ENCODE measurements at places on chromosomes 1 and 21.

- DNase-seq: no peak
Measured at GRCh38 chr1:70990469-70991253, 57.0 kb downstream of the PTGER3 start.

DNA sequence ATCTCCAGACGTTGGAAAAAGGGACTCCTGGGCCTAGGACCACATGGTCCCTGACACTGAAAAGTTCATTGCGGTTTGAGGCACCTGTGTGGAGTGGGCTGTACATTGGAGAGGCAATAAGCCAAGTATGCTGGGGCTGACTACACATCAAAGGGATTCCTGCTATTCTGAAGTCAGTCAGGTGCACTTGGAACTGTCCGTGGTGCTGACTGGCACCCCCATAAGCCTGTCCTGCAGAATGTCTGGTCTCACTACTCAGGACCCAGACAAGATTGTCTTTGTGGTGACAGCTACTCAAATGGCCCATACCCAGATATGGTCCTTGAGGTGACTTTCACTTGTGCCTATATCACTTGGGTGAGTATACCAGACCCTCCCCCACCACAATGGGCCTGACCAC, 150.6 kb downstream of the RWDD3 start:
- no peak for DNase-seq

GRCh38 chr1:241985787-241986186, 13.1 kb downstream of the MAP1LC3C start:
- DNase-seq: peak; percentile 24

- DNase-seq: no peak
Measured at GRCh38 chr1:78854556-78854955, 152.0 kb downstream of the ADGRL4 start.

- DNase-seq: no peak
Measured at GRCh38 chr1:31310198-31310597, 13.4 kb downstream of the ZCCHC17 start.

DNA sequence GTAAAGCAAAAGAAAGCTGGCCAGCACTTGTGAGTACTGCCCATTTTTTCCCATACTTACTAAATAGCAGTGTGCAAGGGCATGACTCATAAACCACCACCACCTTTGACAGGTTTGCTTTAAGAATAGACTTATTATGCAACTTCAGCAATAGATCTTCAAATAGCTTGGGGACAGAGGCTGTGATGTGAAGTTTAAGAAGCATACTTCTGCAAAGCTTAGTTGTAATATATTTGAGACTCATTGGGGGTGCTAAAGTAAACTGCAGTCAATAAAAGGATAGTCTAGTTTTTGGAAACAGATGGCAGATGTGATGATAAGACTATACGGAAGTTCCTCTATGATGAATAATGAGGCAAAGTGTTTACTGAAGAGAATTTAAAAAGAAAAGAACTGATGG, 210.0 kb downstream of the PLA2G4A start:
- DNase-seq: no peak

GRCh38 chr1:222021129-222021528, 279.2 kb upstream of the DUSP10 start:
- DNase-seq: no peak

DNA sequence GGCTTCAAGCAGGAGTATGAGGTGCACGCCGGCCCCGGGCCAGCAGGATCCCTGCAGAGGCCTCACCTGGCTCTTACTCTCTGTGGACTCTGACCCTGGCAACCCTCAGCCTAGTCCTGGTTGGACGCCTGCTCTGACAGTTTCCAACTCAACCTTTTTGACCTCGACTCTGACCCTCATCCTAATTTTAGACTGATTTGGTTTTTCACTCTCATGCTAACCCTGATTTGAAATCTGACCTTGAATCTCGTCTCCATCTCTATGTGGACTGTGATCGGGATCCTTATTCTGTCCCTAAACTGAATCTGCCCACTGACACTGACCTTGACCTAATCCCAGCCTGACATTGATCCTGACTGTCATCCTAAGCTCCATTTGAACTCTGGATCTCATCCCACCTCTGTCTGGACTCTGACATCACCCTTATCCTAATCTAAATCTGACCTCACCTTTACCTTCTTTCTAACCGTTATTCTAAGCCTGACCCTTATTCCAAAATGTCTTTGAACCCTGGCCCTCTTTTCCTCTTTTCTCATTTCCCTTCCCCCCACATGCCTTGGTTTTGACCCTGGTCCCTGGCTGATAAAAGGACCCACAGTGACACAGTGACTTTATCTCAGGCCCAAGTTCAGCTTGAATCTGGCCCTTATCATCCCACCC, 67.8 kb downstream of the PTPRU start:
- no peak for DNase-seq

DNA sequence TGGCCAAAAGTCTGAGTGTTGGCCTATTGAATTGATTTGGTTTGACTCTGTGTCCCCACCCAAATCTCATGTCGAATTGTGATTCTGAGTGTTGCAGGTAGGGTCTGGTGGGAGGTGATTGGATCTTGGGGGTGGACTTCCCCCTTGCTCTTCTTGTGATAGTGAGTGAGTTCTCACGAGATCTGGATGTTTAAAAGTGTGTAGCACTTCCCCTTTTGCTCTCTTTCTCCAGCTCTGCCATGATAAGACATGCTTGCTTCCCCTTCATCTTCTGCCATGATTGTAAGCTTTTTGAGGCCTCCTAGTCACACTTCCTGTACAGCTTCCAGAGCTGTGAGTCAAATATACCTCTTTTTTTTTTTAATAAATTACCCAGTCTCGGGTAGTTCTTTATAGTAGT, 297.1 kb upstream of the ZRANB2 start:
- DNase-seq: no peak

DNA sequence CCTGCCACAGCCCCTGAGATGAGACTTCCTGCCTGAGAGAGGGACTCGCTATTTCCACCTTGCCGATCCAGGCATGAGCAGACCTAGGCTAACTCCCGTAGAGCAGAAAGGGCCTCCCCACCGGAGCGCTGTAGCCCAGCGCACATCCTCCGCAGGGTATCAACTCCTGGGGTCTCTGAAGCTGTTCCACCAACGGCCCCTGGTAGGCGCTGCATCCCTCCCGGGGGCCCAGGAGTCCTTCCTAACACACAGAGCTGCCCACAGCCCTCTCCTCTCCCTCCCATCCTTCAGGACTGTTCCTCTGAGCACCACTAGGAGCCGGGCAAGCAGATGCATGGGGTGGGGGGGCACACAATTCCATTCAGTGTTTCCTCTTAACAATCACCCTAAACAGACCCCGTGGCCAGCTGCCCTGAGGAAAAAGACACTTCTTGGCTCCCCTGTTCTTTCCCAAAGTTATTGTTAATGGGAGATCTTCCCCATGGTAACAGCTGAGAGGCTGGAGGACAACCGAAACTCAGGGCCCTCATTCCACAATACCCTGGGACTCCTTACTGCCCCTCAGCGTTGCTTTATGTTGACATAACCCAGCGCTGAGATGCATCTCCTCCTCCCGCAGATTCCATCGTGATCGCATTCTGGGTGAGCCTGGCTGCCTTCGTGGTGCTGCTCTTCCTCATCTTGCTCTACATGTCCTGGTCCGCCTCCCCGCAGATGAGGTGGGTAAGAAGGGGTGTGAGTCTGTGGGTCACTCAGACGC, 7.5 kb downstream of the MRAP start:
- peak; percentile 34 for DNase-seq

GRCh38 chr1:161737625-161738024, 12.0 kb upstream of the DUSP12 start:
- no peak for DNase-seq

GRCh38 chr1:14934867-14935266, 218.7 kb upstream of the TMEM51 start:
- DNase-seq: no peak

GRCh38 chr21:42009018-42009830, 936 bp downstream of the ZBTB21 start:
- peak; percentile 45 for DNase-seq

- DNase-seq: no peak
Measured at GRCh38 chr1:157597959-157598667, at the start of gene FCRL4. FCRL4 (minus strand) TSS chr1:157598085; CDS start chr1:157597944, 141 bp downstream.

DNA sequence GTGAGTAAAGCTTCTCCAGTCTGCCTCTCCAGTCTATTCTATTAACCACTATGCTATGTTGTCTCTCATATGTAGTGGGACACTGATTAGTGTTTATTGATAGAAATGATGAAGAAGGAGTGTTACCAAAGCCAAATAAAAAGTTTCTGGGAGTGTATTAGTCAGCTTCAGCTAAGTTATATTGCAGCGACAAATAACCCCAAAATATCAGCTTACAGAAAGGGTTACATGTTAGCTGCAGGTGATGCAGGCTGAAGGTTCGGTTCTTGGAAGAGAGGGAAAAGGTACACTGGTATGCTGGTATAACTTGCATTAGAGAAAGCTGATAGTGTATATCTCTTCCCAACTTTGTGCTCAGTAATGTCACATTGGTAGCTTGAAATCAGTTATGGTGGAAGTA, 10.6 kb upstream of the AK2 start:
- no peak for DNase-seq

GRCh38 chr1:22736501-22737080, 26.0 kb downstream of the EPHB2 start:
- peak; percentile 66 for DNase-seq

GRCh38 chr1:85656256-85656655, 52.0 kb downstream of the ZNHIT6 start:
- no peak for DNase-seq

DNA sequence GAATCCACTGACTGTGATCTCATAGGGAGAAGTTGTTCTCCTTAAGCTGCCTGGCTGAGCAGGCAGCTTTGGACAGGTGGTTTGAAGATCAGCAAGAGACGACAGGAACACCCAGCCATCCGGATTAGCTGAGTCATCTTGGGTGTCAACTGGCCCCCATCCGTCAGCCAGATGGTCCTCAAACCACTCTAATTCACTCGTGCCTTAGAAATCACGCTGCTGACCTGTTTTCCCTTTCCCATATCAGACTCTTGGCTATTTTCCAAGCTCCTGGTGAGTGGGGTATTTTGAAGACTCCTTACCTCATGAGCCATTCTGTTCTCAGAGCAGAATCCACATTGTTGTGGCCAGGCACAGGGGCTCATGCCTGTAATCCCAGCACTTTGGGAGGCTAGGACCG, 149.1 kb upstream of the L1TD1 start:
- peak; percentile 34 for DNase-seq

- no peak for DNase-seq
Measured at GRCh38 chr1:177256153-177257075, 85.7 kb downstream of the BRINP2 start.

GRCh38 chr1:175234639-175235038, 42.1 kb upstream of the KIAA0040 start:
- no peak for DNase-seq

GRCh38 chr1:159228554-159228953, 23.9 kb downstream of the ACKR1 start:
- no peak for DNase-seq

- no peak for DNase-seq
Measured at GRCh38 chr1:207871117-207871649, 39.7 kb downstream of the CD34 start.
